Activated CD4-positive, alpha-beta T cell treated with anti-CD3 and anti-CD28 coated beads, Interleukin-2, Interleukin-6, amounts not matched to agents 100 ng/mL and 50 ng/mL, durations not matched to agents 16 hours and 8 hours (primary cell): ENCODE measurements at places on chromosomes 2 and 18.

- DNase-seq, result no peak
Observed at GRCh38 chr2:1721706-1722646, 22.3 kb downstream of the PXDN start.

- DNase-seq, result no peak
Observed at GRCh38 chr18:58038063-58038462, 6.0 kb upstream of the NEDD4L start.

GRCh38 chr18:32922951-32923430 lies 150.2 kb upstream of the KLHL14 start:
- no peak for DNase-seq

- DNase-seq, result no peak
Observed at GRCh38 chr2:107313316-107313715, 427.3 kb upstream of the ST6GAL2 start.

DNA sequence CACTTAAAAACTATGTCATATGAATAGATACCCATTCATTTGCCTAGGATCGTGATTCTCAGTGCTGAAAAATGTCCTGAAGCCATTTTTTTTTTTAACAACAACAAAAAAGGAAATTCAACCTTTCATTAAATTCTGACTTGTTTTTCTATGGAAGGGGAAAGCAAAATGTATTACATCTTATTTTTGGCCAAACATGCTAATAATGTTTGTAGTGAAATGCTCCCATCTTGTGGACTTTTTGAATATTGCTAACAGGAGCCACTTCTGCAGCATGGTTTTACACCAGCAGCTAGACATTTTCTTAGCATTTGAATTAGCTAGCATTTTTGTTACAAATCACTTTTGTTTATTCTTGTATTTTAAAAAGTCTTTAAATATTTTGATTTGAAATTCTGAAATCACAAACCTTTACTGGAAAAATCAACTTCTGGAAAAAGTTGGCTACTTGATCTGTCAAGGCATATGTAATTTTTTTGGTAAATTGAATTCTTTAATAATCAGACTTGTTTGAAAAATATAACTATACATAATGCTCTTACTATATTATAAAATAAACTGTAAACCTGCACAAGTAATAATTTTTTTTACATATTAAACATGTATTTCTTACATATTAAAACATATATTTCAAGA lies 75.8 kb downstream of the KIDINS220 start:
- DNase-seq, result peak; percentile 9

GRCh38 chr2:217184242-217184641 lies 324.4 kb upstream of the TNP1 start:
- no peak for DNase-seq

GRCh38 chr18:59423259-59423658 lies 64.2 kb upstream of the LMAN1 start:
- no peak for DNase-seq

DNA sequence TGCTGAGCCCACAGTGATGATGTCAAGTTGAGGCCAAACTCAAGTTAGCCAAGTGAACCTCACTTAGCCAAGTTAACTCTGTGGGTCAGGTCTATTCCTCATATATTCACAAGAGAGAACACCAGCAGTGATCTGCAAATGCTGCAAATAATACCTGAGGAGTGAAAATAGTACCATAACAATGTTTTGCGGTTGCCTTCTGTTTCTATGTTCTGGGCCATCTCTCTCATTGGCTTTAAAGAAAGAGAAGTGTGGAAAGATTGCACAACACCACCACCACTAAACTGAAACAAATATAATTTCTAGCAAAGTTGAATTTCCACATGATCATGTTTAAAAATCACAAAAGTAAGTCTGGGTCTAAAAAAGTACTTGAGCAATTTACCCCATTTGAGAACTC lies 211.1 kb upstream of the GALNT5 start:
- DNase-seq, result no peak

- peak; percentile 6 for DNase-seq
Observed at GRCh38 chr2:222711315-222711940, 40.0 kb downstream of the MOGAT1 start.

DNA sequence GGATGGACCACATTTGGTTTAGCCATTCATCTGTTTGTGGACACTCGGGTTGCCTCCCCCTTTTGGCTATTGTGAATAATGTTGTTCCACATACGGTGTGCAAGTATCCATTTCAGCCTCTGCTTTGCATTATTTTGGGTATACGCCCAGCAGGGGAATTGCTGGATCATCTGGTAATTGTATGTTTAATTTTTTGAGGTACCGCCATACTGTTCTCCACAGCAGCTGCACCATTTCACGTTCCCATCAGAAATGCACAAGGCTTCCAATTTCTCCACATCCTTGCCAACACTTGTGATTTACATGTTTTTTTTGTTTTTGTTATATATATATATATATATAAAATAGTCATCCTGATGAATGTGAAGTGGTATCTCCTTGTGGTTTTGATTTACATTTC lies 54.6 kb upstream of the TWIST2 start:
- no peak for DNase-seq

- no peak for DNase-seq
Observed at GRCh38 chr2:145524303-145524702, 1004.4 kb upstream of the ZEB2 start.
